ENCODE measurements at places on chromosomes 11 and 22.

DNA sequence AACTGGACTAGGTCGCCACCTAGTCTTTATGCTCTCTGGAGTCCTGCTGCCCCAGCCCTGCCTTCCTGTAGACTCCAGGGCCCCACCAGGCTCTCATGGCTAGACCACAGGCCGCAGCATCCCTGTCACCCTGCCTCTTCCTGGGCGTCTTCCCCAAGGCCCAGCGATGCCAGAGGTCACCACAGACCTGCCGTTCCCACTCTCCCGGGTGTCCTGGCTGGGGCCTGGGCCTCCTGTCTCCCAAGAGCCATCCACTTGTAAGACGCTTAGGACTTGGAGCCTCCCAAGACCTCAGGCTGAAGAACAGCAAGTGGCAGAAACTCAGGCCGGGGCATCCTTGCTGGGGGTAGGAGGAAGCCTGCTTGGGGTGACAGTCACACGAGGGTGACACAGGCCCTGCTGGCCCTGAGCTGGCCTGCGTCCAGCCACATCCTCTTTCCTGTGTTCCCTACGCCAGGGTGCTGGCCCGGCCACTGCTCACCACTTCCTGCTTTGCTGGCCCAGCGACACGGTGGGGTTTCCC, 2.0 kb upstream of the TCIRG1 start:
- DNase-seq, result no peak

GRCh38 chr11:73402834-73403185, 26.6 kb downstream of the RELT start:
- DNase-seq, result no peak

DNA sequence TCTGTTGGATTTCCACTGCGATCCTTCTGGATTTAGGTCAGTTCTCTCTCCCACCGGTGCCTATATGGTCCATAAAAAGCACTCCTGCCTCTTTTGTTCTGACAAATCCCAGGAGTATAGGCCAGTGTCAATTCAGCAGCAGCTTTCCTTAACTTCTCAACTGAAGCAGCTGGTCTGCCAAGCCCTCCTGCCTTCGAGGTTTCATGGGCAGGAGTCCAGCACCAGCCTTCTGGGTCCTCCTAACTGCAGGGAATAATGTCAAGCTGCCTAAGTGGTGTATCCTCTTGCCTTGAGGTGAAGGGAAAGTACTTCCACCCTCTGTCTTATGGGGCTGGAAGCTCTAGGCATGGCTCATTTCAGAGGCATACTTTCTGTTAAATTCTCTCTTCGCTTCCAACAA, 149.4 kb upstream of the NCAM1 start:
- no peak for DNase-seq

DNA sequence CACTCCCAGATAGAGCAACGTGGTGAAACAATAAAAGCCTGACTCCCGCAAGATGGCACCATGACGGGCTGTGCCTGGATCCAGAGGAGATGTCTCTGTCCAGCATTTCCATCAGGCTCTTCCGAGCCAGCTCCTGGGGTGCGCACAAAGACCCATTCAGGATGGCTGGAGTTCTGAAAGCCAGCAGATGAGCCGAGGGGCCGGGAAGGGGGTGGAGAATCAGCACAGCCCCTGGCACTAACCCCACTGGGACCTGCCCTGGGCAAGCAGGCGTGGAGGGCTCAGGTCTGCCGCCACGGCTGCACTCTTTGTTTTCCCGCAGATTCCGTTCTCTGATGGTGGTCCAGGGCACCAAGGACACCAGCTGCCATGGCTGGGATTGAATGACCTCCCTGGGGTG, 97.2 kb upstream of the BLID start:
- no peak for DNase-seq

GRCh38 chr11:73228268-73229134, 10.4 kb downstream of the P2RY2 start:
- DNase-seq, result no peak

DNA sequence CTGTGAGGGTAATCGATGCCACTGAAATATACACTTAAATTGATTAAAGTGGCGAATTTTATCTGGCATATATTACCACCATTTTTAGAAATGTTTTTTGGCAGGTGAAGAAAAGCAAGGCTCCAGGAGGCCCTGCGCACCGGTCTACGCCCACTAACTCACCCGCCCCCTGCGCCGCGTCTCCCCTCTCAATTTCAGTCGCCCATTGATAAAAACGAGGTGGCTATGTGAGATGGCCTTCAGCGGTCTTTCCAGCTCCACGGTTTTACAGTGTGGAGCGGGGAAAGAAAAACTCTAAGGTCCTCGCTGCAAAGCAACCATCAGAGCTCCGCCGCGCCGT, 602 bp upstream of the AQP11 start:
- no peak for DNase-seq

DNA sequence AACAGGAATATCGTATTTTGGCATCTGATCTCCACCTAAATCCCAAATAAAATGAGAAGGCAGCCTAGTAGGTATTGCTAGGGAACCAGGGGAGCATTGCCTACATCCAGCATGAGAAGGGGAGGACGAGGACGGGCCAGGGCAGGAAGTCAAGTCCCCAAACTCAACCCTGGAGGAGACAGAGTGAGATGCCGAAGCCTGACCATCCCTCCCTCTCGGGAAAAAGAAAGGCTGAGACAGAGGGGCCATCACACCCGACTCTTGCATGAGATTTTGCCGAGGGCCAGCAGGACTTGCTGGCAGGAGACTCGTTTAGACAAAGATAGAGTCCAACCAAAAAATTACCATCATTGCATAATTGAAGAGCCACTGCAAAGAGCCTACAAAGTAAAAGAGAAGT, 50.2 kb upstream of the SPATA19 start:
- DNase-seq, result no peak

GRCh38 chr22:45532235-45532631, 29.6 kb downstream of the FBLN1 start:
- no peak for DNase-seq

DNA sequence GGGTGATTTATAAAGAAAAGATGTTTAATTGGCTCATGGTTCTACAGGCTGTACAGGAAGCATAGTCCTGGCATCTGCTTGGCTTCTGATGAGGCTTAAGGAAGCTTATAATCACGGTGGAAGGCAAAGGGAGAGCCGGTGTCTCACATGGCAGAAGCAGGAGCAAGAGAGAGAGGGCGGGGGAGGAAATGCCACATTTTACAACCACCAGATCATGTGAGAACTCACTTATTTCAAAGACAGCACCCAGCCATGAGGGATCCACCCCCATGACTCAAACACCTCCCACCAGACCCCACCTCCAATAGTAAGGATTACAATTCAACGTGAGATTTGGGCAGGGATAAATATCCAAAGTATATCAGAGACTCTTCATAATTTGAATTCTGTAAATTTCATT, 200.7 kb downstream of the MSANTD4 start:
- no peak for DNase-seq

- DNase-seq, result no peak
Observed at GRCh38 chr22:42930810-42931420, 73.8 kb upstream of the ARFGAP3 start.

DNA sequence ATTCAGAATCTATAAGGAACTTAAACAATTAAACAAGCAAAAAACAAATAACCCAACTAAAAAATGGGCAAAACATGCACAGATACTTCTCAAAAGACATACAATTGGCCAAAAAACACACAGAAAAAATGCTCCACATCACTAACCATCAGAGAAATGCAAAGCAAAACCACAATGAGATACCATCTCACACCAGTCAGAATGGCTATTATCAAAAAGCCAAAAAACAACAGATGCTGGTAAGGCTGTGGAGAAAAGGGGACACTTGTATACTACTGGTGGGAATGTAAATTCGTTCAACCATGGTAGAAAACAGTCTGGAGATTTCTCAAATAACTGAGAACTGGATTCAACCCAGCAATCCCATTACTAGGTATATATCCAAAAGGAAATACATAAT, 24.8 kb downstream of the ENTHD1 start:
- DNase-seq, result no peak

GRCh38 chr11:2576549-2576948, 123.2 kb downstream of the KCNQ1OT1 start:
- DNase-seq, result no peak

- no peak for DNase-seq
Observed at GRCh38 chr11:125210066-125210465, 45.5 kb downstream of the PKNOX2 start.

- DNase-seq, result no peak
Observed at GRCh38 chr22:45575607-45576272, 73.1 kb downstream of the FBLN1 start.

- no peak for DNase-seq
Observed at GRCh38 chr11:123351375-123351774, 78.7 kb upstream of the GRAMD1B start.

DNA sequence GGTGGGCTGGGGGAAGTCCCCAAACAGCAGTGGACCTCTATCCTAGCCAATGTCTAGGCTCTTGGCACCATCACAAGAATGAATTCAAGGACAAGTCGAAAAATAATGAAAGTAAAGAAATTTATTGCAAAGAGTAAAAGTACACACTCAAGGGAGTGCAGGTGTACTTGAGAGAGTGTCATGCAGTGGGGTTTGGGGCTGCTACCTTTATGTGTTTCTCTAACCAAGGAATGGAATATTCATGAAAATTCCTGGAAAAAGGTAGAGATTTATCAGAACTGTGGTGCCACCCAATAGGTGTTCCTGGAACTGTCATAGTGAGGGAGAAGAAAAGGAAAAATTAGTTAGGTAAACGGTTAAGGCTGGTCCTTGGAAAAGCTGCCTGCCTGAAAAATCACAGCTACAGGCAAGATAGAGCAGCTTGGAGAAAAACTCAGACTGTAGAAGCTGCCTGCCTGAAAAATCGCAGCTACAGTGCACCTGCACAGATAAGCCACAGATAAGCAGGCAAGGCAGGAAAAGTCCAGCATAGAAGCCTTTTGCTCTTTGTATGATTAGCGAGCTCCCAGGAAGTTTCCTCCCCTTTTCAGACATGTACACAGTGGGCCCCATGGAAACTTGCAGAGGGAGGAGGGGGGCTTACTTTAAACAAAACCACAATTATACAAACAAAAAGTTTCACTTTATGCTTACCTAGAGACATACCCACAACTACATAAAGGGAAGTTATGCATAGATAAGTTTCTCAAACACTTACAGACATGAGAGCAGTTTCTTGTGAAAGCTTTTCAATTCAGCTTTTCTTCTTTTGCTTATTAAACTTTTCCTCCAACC, 71.4 kb upstream of the B3GNT6 start:
- no peak for DNase-seq

DNA sequence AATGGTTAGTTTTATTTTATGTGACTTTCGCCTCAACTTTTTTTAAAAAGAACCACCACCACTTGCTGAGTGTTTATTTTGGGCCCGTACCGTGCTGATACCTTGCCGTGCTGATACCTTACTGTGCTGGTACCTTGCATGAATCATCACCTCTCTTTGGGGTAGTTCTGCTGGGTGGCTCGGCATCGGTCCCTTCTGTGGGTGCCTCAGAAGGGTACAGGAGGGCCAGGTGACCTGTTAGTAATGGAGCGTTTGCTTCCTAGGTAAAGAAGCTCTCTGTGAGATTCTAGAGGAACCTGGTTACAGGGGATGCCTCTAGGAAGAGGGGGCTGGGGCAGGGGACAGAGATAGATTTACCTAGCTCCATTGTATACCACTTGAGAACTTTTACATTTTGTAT, 17.1 kb downstream of the TOM1 start:
- DNase-seq, result no peak

GRCh38 chr11:116534270-116534975, 238.4 kb downstream of the BUD13 start:
- DNase-seq, result no peak

- DNase-seq, result no peak
Observed at GRCh38 chr11:17602105-17603001, 55.3 kb downstream of the OTOG start.

- DNase-seq, result no peak
Observed at GRCh38 chr22:34975721-34976120, 90.2 kb upstream of the ISX start.

- no peak for DNase-seq
Observed at GRCh38 chr22:24392218-24392931, 35.0 kb upstream of the ADORA2A start.

DNA sequence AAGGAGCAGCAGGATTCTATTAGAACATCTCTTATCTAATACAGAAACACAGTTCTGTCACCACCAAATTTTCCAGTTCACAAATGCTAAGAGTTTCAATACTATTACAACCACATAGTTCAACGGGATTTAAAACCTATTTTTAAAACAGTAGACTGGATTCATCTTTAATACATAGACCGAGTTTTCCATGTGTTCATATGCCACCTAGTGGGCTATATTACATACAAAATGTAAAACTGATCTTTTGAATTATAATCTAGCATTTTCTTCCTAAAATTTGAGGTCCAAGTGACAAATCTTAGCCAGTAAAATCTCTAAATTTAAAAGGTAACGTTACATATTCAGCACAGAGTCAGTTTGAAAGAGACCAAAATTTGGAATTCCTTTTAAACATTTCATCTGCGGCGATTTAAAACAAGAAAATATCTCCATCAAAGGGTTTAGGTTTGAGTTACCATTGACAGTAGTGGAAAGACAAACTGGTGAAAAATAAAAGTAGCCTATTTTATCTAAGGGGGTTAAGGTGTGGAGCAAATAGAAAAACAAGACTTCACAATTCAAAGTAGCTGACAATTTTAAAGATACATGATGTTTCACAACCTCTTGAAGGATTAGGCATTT, 269.3 kb upstream of the MPPED2 start:
- no peak for DNase-seq

DNA sequence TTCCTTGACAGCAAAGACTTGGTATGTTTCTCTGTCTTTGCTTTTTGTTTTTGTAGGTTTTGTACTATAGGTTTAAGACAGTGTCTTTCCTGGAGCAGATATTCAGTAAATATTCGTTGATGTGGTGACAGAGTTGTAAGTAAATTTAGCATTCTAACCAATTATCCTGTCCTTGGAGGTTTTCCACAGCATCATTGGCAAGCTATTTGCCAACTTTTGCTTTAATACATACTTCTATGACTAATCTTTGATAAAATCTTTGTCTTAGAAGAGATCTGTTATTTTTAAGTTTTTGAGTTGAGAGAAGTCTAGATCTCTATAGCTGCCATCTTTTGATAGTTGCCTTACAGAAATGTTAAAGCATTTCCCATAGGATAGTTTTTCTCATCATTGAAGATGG, 3.8 kb downstream of the USP47 start:
- no peak for DNase-seq

GRCh38 chr11:132052342-132052741, 681.9 kb downstream of the NTM start:
- DNase-seq, result no peak

DNA sequence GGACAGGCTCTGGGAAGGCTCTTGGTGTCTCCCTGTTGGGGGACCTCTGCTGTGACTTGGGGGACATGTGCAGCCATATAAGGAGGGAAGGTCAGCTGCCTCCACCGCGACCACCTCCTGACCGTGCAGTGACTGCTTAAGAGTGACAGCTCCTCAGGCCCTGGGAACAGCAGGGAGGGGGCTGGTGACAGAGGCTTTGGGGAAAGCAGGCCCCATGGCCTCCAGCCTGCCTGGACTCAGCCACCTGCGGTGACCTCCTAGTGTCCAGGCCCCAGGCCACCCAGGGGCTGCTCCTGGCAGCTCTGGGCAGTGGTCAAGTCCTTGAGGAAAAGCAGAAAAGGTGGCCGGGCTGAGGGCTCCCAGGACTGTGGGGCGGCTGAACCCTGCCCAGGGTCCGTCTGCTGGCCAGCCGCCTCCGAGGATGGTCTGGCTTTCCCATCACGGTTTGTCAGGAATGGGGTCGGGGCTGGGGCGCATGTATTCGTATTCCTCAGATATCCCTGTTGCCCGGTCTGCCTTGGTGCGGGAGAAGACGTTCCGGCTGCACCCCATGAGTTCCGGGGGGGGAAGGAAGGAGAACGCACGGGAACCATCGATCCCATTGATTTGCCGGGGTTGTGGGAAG, 96.8 kb downstream of the WNT7B start:
- DNase-seq, result no peak

- no peak for DNase-seq
Observed at GRCh38 chr11:130388607-130389205, 39.7 kb downstream of the ADAMTS8 start.

- no peak for DNase-seq
Observed at GRCh38 chr11:62554387-62555167, 8.0 kb upstream of the AHNAK start.
